LHCN-M2 (cell line): ENCODE measurements at places on chromosomes 1 and 21. TPM values are rescaled to one million over a fixed set of nuclear protein-coding genes. Genes with fewer than 3 reads are reported as not detected.
A peak's percentile ranks its signal among the peaks of the same experiment; 100 is the strongest.

GRCh38 chr21:24671901-24672300 is 935.4 kb downstream of the MRPL39 start:
- no peak for DNase-seq

GRCh38 chr1:26861889-26862378 is 1.0 kb upstream of the SFN start:
- no peak for DNase-seq

DNA sequence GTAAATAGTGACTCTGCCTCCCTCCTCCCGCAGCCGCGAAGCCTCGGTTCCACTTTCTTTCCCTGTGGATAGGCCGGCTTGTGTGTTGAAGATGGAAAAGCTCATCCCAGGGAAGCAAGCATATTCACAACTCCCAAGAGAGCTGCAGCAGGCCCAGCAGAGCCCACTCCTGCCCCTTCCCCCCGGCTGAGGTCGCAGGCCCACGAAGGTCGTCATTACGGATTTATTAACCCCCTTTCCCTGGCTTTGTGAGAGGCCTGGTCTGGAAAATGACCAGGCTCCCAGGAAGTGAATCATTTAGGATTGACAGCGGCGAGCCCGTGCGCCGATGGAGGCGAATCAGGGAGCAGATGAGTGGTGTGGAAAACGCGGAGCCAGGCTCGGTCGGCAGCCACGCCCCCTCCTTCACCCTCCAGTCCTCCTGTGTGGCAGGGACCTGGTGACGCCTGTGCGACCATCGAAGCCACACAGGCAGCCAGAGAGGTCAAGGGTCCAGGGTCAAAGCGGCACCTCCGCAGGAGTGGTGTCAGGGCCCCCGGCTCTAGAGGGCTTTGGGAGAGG is 93.4 kb downstream of the PRDM16 start:
- no peak for DNase-seq

DNA sequence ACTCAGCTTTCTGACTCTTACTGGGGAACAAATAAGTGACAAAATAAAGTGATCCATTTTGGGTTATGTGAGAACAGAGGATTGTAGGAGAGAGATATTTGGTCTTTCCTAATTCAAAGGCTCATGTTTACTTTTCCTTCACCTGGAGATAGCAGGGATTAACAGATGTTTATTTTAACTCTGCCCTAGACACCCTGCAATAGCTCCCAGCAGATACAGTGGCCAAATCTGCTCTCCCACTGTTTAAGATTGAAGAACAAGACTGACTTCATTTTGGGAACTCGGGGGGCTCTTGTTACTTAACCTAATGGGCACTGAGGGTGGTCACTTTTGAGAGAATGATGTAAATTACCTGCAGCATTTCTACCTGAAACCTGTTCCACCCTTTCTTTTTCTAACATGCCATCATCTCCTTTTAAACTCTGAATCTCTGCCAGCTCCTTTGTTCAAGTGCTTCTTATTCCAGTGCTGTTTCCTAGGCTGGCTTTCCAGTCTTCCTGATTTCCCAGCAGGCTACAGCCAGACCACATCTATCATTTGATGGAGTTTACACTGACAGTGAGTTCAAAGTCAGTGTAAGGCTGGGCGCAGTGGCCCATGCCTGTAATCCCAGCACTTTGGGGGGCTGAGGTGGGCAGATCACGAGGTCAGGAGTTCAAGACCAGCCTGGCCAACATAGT is 90.0 kb downstream of the SELENOF start:
- no peak for DNase-seq

GRCh38 chr1:220294846-220295301 is 22.6 kb upstream of the RAB3GAP2 start:
- DNase-seq, result peak; percentile 1

GRCh38 chr1:87030740-87031690 is 116.6 kb downstream of the HS2ST1 start:
- no peak for DNase-seq

- DNase-seq, result no peak
Observed at GRCh38 chr1:8777867-8778266, 39.6 kb downstream of the RERE start.

DNA sequence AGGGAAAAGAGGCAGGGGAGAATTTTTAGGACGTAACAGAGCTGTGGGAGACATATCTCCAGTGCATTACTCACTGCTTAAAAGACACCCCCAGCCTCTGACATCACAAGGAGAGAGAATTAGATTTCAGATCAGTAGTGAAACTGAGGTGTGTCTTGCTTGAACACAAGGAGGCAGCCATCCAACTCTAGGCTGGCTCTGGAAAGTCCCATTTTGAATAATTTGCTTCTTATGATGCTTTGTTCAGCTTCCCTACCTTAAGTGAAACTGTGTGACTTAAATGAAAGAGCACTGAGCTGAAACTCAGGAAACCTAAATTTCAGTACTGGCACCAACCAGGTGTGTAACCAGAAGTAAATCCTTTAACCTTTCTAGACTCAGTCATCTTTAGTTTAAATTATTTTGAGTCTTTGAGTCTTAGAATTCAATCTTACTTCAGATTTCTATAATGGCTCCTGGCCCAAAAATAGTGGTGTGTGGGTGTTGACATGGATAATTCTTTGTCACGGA is 251.6 kb upstream of the SGIP1 start:
- peak; percentile 66 for DNase-seq

GRCh38 chr1:29956349-29957030 is 720.2 kb downstream of the PTPRU start:
- no peak for DNase-seq

GRCh38 chr21:17051054-17051453 is 461.8 kb upstream of the CXADR start:
- DNase-seq, result no peak

DNA sequence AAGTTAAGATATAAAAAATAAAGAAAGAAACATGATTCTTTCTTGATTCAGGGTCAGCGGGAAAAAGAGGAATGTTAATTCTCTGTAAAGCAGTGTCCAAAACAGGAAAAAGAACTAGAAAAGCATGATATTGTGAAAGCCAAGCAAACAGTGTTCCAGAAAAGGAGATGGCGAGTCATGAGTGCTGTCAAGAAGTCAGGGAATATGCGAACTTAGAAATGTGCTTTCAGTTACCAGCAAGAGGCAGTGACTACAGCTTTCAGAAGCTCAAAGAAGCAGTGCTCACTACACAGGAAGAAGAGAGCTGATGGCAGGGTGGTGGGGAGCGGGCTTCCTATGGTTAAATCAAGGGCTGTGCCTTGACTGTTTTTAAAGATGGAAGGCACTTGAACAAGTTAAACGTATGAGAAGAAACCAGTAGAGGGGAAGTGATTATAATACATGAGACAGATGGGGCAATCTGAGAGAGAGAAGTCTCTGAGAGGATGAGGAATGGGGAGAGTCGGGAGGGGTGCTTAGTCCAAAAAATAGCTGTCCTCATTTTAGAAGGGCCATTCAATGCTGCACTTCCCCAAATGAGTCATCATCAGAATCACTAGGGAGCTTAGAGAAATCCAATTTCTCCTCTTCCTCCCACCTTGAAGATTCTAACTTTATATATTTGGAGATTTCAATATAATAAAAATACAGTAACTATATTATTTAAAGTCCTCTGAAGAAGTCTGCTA is 90.4 kb downstream of the KCNK1 start:
- DNase-seq, result no peak

DNA sequence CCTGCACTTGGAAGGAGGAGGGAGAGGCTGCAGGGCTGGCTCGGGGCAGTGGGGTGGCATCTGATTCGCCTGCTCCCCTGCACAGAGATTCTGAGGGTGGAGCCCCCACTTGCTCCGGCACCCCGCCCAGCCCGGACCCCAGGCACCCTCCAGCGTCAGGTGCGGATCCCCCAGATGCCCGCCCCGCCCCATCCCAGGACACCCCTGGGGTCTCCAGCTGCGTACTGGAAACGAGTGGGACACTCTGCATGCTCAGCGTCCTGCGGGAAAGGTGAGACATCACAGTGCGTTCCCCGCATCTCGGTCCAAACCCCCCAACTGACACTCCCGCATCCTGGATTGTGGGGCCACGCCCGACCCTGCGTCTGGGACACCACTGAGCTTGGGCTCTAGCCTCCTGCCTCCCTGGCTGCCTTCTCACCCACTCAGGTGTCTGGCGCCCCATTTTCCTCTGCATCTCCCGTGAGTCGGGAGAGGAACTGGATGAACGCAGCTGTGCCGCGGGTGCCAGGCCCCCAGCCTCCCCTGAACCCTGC is 7.9 kb downstream of the ADAMTSL4 start:
- DNase-seq, result no peak

DNA sequence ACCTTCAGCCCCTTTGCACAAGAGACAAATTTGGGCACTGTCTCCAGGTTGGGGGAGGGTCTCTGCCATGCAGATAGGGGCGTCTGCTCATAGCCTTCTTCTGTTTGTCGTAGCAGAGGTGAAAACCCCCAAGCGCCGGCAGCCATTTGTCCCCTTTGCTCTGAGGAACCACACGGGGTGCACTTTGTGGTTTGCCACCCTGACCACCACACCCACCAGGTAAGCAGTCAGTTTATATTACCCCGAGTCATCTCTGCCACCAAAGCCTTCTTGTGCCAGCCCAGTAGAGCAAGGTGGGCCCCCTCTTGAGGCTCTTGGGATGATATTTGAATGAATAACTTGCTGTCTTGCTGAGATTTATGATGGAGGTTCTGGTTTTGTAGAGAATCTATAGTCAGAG is 111.8 kb downstream of the VPS13D start:
- DNase-seq, result no peak

DNA sequence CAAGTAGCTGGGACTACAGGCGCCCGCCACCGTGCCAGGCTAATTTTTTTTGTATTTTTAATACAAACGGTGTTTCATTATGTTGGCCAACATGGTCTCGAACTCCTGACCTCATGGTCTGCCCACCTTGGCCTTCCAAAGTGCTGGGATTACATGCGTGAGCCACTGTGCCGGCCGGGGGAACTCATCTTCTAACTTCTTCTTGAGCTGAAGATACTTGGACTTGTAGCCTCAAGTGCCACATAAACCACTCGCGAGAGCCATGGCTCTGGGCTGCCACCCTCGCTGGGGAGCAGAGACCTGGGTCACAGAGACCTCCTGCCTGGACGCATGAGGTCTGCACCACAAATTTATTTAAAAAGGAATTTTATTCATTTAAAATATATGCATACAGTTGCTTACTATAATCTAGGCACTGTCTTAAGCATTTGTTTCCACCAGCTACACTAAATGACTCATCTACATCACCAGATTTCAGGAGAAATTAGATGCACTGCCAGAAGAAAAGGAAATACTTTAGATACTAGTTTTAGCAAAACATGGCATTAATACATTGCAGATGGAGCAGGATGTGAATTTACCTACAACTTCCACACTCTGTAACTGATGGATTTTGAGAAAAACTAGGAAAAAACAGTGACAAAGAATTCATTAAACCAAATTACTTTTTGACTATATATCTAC is 29.9 kb upstream of the PUM1 start:
- peak; percentile 23 for DNase-seq

GRCh38 chr1:167171286-167171929 is 49.3 kb upstream of the POU2F1 start:
- DNase-seq, result peak; percentile 73

DNA sequence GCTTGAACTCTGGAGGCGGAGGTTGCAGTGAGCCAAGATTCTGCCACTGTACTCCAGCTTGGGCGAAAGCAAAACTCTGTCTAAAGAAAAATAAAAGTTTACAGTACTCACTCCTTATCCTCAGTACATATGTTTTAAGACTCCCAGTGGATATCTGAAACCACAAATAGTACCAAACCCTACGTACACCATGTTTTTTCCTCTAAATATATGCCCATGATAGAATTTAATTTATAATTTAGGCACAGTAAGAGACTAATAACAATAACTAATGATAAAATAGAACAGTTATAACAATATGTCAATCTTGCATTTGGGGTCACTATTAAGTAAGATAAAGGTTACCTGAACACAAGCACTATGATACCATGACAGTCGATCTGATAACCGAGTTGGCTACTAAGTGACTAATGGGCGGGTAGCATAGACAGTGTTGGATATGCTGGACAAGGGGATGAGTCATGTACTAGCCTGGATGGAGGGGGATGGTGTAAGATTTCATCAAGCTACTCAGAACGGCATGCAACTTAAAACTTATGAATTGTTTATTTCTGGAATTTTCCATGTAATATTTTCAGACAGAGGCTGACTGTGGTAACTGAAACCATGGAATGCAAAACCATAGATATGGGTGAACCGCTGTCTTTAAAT is 43.7 kb downstream of the ST7L start:
- peak; percentile 90 for DNase-seq

GRCh38 chr21:38228115-38228514 is 28.7 kb upstream of the KCNJ15 start:
- DNase-seq, result no peak

- DNase-seq, result no peak
Observed at GRCh38 chr1:59408608-59409240, 111.8 kb downstream of the FGGY start.

Gene SLC1A7
- total RNA-seq, result not detected in 2 replicates

Gene SYCP1
- not detected in 2 replicates for total RNA-seq

Gene RAD54L
- 14.7 and 16.6 TPM in 2 replicates for total RNA-seq

Gene CRP
- total RNA-seq, result not detected in 2 replicates

Gene NTMT2
- not detected in 2 replicates for total RNA-seq

Gene KRTAP12-2
- total RNA-seq, result not detected in 2 replicates

Gene F13B
- total RNA-seq, result not detected in 2 replicates

Gene FAM151A
- not detected in 2 replicates for total RNA-seq

Gene BRINP3
- not detected in 2 replicates for total RNA-seq

Gene CSMD2
- total RNA-seq, result not detected in 2 replicates

Gene NUCKS1
- total RNA-seq, result 154 and 175 TPM in 2 replicates

Gene RORC
- not detected in 2 replicates for total RNA-seq
